ENCODE measurements at places on chromosomes 6 and 20.

DNA sequence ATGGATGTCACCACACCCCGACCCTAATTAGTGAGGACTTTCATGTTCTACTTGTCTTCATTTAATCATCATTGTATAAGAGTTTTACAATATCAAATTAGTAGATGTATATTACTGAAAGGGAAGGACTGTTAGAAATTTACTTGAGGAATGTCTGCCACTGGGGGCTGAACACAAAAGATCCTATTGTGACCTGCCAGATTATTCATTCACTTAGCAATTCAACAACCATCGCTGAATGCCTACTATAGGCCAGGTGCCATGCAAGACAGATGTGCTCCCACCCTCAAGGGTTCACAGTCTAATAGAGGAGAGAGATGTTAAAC lies 8.0 kb upstream of the RBCK1 start:
- DNase-seq, result no peak

DNA sequence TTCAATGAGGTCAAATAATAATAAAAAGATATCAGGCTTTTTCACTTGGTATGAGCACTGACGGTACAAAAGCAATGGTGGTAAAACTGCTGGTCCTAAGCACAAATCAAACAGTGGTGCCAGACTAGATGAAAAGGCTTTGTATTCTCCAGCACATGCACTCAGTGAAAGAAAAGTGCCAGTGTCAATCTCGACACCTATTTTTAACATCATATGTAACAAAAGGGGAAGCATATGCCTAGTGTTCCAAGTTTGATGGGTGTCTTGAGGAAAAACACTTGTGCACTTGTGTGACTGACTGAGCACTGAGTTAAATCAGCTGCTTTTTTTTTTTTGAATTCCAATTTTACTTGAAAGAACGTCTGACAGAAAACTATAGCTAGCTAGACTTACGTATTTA lies 27.3 kb downstream of the MED23 start:
- no peak for DNase-seq

DNA sequence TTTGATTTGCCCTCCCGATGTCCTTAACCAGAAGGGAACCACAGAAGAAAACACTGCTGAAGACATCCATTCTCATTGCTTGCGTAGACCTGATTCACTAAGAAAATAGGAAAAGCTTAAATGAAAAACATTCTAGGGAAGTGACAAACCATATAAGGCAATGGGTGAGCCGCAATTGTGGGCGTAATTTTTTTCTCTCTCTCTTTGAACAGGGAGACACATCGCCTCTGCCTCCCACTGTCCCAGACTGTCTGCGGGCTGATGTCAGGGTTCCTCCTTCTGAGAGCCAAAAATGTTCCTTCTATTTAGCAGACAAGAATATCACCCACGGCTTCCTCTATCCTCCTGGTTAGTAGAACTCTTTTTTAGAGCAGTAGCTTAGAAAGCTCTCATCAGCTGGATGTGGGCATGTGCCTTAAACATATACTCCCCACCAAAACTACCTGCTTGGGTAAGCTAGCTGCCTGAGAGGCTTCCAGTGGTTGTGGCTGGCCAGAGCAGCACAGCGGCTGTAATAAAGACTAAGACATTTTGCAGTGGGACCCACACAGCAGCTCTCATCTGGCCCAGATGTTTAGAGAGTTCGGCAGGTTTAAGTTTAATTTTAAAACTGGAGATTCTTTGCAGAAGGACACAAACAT lies 22.7 kb upstream of the CTAGE9 start:
- no peak for DNase-seq

GRCh38 chr20:62366370-62367135 lies 559 bp downstream of the LAMA5 start:
- DNase-seq, result peak; percentile 28

- peak; percentile 55 for DNase-seq
Measured at GRCh38 chr20:51014797-51015722, 7.8 kb downstream of the KCNG1 start.

DNA sequence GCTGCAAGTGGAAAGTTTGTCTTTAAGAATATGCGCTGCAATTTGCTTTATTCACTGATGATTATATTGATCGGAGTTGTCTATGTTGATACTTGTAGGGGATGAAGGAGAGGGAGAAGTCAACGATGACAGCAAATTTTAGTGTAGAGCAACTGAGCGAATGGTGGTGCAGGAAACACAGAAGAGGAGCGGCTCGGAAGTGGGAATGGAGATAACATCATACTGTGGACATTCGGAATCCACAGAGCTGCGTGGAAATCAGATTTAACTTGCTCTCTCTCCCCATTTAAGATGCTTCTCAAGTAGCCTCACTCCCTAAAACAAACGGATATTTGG lies 722 bp upstream of the TMEM14B start:
- no peak for DNase-seq

GRCh38 chr6:21478411-21478810 lies 115.1 kb upstream of the SOX4 start:
- DNase-seq, result no peak

GRCh38 chr6:11350294-11350693 lies 117.8 kb upstream of the NEDD9 start:
- DNase-seq, result no peak

DNA sequence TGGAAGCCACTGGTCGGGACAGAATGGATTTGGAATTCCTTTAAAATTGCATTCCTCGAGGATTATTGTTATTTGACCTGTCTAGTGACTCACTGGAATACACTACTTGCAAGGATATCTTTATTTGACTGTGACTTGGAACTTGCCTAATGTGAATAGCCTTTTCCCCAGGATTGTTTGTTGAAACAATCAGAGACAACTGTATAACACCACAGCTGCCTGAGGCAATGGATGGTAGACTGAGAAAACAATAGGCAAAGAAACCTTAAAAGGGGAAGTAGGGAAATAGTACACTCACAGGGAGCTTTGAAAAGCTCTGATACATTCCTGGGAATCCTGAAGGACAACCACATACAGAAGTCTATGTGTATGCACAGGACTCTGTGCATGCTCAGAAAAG lies 465.3 kb downstream of the BMP2 start:
- DNase-seq, result no peak

DNA sequence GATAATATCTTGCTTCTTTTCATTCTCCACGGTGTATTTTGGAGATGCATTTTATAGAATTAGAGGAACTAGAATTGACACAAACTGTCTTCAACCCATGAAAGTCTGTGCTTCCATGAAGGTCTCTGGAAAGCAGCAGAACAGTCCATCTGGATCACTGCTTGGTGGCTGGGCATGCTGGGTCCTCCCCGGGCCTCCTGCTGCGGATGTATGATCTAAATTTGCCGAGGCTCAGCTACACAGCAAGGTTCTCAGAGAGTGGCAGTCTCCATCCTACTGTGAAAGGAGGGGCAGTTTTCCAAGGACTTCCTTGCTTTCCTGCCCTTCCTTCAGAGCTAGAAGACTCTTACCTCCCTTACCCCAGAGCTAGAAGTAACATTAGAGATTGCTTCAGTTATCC lies 15.1 kb downstream of the PKIG start:
- DNase-seq, result no peak

DNA sequence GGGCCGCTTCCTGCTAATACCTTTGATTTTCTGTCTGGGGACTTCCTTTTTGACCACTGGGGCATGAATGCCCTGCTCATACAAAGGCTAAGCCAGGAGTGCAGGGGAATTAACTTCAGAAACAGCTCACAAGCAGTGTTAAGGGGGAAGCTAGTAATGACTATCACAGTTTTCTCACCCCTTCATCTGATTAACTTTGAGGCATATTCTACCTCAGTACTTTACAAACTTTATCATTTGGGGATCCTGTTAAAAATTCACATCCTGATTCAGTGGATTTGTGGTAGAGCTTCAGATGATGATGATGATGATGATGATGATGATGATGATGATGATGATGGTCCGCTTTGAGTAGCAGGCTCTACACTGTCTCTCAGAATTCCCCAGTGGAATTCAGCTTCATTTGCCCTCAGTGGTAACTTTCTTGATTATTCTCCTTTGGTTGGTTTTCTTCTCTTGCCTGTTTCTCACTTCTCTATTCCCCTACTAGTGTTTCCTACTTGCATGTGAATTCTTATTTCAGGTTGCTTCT lies 78.4 kb upstream of the TMEM170B start:
- peak; percentile 35 for DNase-seq
